ENCODE measurements at places on chromosomes 12 and 14.

DNA sequence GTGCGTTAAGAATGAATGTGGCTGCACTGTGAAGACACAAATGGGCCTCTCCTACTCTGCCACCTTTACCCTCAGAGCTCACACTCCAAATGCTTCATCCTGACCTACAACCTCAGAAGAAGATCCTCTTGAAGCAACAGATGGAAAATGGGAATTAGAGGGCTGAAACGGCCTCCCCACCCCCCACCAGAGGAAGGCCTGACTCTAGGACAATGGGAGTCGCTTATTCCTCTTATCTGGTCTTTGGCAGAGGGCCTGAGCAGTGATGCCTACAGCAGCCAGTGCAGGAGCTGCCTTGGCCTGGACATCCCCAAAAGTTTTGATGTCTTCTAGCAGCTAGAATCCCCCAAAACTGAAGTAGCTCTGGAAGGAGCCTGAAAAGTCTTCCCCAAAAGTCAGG lies 29.2 kb downstream of the BTBD7 start:
- DNase-seq = no peak

DNA sequence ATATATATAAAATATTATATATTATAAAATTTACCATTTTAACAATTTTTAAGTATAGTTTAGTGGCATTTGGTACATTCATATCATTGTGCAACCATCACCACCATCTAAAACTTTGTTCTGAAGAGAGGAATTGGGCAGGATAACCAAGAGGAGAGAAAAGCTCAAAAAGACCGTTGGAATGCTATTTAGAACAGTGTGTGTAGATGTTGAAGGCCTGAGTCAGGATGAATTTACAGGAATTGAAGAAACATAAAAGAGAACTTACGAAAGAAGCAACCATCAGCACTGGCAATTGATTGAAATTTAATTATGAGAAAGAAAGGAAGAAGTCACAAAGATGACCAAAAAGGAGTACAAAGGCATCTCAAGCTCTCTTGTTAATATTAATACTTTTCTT lies 196.9 kb upstream of the PWP1 start:
- DNase-seq = no peak

GRCh38 chr12:9707356-9707755 lies 25.5 kb downstream of the CLECL1 start:
- DNase-seq = no peak

GRCh38 chr12:59834659-59835474 lies 239.0 kb downstream of the SLC16A7 start:
- DNase-seq = peak; percentile 75

GRCh38 chr12:112869091-112869490 lies 37.7 kb upstream of the OAS1 start:
- no peak for DNase-seq

DNA sequence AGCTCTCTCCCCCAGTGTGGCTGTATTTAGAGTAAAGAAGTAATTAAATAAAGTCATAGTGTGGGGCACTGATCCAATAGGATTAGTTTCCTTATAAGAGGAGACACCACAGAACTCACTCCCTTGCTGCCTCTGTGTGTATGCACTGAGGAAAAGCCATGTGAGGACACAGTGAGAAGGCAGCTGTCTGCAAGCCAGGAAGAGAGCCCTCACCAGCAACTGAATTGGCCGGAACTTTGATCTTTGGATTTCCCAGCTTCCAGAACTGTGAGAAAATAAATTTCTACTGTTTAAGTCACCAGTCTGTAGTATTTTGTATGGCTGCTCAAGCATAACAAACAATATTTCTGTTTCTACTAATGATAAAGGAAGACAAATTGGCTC lies 368.7 kb upstream of the PRICKLE1 start:
- DNase-seq = no peak

DNA sequence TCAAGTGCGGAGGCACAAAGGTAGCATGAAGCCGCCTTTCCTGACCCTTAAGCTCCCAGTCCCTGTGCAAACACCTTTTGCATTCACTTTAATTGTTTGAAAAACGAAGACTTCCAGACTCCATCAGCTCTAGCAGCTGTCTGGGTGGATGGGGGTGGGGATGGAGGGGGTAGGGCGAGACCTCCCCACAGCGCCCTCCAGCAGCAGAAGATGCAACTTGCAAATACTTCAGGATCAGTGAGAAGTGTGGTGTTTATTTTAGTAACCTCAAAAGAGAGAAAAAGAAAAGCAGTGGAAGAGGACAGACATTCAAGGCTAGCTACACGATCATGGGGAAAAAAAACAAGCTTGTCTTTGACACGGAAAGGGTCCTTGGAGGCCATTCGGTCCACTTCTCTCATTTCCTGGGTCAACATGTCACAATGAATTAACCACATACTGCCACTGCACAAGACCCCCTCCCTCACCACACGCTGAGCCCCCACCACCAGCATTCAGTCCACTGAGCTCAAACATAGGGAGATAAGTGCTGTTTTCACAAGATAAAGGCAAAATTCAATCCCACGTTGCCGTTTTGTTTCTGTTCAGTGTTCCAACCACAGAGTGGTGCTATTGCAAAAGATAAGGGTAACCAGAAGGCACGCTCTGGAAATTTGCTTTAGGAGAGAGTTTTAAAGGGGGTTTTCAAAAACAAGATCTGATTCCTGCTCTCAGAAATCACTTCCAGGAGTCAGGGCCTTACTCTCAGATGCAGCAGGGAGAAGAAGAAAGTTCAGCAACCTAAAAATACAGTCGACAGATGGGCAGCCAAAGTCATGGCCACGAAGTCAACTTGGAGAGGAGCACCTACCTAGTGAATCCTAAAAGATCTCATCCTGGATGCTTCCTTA lies 3.3 kb upstream of the NTF3 start:
- DNase-seq = peak; percentile 65

DNA sequence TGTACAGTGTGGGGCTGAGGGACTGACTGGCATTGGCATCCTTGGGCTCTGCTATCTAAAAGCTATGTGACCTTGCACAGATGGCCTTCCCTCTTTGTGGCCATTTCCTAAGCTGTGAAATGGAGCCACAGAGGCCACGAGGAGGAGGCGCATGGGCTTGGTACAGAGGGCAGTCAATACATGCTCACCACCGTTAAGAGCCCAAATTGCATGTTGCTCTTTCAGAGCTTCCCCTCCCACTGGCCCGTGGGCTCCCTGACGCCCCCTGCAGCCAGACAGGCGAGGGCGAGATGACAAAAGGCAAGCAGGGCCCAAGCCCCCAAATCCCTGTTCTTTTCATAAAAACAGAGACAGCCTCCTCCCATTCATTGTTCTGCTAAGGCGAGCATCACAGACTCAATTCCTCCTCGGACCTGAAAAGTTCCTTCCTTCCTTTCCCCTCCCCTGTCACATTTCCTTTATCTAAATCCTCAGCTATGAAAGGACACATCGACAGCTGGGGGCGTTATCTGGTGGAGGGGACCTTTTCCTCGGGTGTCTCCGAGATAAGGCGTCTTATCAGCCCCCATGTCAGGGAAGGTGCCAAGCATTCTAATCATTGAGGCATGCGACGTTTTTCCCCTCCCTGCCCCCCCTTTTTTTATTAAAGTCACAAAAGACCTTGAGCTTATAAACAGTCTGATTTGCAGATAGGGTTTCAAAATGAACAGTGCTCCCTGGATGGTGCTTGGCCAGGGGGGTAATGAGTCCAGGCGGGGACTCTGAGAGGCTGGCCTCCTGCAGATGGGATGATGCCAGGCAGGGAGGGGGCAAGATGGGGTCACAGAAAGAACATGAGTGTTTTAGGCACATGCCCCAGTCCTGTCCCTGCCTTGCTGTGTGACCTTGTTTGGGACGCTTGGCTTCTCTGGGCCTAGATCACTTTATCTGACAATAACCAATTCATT lies 26.4 kb downstream of the FAM222A start:
- DNase-seq = peak; percentile 77

GRCh38 chr14:66649498-66649897 lies 141.6 kb downstream of the GPHN start:
- DNase-seq = no peak

DNA sequence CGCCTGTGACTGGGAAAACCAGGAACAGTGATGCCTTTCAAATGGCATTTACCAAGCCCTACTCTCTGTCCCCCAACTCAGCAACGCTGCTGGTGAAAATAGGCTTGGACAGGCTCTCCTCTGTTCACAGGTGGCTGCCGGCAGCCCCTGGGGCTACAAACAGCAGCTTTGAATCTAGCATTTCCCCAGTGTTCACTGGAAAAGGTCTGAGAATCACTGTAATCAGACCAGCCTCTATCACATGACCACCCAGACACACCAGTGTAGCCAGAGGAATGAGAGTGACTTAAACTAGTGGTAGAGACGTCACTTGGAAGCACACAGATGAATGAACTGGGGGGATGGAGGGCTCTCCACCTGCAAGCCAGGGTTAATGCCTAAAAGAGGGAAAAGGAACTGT lies 151.8 kb downstream of the FOXN3 start:
- DNase-seq = no peak

DNA sequence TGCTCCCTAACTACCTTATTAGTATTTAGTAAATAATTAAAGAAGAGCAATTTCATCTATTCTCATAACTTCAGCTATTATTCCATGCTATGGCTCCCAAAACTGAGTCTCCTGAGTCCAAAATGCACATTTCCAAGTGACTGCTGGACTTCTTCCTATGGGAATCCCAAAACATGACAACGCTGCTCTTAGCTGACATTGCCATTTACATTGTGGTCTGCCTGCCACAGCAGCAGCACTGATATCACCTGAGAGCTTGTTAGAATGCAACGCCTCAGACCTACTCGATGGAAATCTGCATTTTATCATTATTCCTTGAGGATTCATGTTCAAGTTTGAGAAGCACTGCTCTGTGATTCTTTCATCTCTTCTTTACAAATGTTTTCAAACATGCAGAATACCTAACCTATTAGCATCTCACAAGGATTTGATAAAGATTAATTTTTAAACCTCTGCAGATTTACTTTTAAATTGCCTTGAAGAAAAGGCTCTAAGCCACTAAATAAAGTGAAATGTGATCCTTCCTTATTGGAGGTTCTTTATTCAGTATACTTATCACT lies 77.7 kb downstream of the SEC23A start:
- DNase-seq = no peak

DNA sequence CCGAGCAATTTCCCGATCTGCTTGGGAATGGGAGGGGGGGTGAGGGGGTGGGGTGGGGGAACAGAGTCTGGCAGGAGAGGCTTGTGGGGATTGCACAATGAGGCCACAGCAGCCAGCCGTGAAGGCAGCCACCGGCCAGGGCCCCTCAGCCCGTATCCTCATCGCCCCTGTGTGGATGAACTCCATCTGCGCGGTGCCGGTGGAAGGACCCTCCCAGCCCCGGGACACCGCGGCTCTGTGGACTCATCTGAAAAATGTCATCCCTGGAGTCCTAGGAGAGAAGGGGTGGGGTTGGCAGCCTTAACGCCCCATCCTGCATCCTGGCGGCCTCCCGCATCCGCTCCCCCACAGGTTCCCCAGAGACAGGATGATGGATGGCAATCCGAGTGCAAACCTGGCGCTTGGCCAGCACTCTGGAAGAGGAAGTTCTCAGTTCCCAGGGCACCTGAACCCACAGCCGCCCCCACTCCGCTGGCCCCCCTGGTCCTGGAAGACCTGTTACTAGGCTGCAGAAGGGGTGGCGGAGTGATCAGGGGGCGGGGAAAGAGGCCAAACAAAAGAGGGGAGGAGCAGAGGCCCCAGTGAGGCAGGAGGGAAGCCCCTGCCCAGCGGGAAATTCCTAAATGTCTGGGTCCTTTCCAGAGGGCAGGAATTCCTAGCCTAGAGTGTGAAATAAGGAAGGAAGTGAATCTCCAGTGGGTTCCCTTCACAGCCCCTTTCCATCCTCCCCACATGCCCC lies 1.2 kb upstream of the TNFAIP2 start:
- DNase-seq = peak; percentile 74

- DNase-seq = no peak
Observed at GRCh38 chr12:41100572-41100971, 87.5 kb upstream of the PDZRN4 start.

GRCh38 chr14:29037411-29037810 lies 270.8 kb downstream of the FOXG1 start:
- no peak for DNase-seq

DNA sequence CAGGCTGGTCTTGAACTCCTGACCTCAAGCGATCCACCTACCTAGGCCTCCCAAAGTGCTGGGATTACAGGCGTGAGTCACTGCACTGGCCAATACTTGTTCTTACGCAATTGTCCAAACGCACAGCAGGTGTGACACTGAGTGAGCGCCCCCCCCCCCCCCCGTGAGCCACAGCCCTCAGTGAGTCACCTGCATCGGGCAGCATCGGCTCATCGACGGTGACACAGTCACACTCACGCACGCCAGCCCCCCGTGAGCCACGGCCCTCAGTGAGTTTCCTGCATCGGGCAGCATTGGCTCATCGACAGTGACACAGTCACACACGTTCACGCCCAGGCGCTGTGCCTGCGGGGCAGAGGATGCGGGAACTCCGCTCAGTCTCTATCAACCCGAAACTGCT lies 42.5 kb downstream of the GALNT9 start:
- no peak for DNase-seq

- DNase-seq = no peak
Observed at GRCh38 chr14:35344107-35344807, 52.1 kb downstream of the PSMA6 start.

DNA sequence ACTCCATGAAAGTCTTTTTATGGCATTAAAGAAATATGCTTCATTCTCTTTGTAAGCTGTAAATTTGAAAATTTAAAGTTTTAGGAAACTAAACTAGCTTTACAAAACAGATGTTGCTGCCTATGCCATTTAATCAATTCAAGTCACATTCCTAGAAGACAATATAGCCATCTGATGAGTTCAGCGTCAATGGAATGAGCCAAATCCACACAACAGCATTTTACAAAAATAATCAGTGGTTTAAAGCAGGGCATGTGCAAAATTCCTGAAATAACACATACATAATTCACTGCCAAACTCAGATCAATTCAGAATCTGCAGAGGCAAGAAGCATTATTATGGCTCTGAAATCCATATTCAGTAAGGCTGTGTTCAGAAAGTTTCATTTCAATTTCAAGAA lies 75.6 kb downstream of the MED13L start:
- no peak for DNase-seq

DNA sequence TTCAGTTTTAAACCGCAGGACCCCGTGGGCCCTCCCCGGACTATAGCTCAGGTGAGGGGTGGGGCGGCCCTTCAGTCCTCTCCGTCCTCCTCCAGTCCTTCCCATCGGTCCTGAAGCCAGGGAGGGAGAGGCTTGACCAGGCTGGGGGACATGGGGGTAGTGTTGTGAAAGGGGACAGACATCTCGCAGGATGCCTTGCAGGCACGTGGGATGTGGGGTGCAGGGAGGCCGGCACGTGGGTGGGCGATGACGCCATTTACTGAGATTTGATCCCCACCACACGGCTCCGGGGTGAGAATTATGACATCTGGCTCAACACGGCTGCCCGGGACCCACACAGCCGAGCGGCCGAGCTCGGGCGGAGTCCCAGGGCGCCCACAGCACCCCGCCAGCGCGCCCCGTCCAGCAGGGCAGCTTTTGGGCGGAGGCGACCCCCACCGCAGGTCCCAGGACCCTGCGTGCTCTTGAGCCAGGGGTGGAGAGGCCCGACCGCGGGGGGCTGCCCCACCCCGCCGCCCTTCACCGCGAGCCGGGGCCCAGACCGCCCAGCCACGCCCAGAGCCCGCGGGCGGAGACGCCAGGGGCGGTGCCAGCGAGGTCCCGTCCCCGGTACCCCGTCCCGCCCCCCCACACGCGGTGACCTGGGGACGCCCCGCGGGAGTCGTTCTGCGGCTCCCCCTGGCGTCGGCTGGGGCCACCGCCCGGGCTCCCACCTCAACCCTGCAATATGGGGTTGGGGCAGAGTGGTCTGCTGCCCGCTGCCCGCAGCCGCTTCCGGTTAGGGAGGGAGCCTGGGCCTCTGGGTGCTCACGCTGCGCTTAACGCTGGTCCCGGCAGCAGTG lies 3.3 kb upstream of the EXOC3L4 start:
- DNase-seq = peak; percentile 70

GRCh38 chr14:71362920-71363584 lies 455.8 kb downstream of the PCNX1 start:
- no peak for DNase-seq

All from GM23338 (cell line).